ENCODE measurements at places on chromosomes 11 and 22.

- DNase-seq: peak; percentile 66
Observed at GRCh38 chr11:126978911-126979310, 21.7 kb downstream of the KIRREL3 start.

DNA sequence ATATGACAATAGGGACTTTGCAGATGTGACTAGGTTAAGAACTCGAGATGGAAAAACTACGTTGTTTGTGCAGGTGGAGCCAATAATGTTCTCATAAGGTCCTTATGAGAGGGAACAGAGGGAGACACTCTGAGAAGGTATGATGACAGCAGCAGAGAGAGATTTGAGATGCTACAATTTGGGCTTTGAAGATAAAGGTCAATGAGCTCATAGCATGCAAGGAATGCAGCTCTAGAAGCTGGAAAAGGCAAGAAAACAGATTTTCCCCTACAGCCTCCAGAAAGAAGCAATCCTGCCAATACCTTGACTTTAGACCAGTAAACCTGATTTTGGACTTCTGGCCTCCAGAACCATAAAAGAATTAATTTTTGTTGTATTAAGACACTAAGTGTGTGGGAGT lies 21.1 kb downstream of the FAM76B start:
- no peak for DNase-seq

DNA sequence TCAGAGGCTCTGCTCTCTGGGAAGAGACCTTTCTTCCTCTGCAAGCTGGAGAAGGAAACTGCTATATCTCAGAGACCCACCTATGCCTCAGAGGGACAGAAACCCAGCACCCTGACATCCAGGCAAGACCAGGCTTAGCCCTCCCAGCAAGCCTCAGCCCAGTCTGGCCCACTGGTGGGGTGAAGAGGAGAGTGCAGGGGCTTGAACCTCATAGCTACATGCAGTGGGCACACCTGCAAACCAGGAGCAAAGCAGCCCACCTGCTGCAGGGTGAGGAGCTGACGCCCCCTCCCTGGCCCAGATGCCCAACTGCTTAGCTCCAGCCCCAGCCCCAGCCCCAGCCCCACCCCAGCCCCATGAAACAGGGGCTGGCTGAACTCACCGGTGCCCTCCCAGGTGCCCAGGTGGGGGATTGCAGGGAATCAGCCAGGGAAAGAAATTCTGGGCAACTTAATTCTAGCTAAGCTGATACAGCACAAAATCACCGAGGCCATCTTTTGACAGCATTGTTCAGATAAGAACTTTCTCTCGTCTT lies 246.8 kb downstream of the BUD13 start:
- DNase-seq: no peak

- DNase-seq: no peak
Observed at GRCh38 chr11:107180236-107180635, 162.0 kb upstream of the GUCY1A2 start.

GRCh38 chr22:17980638-17981051 lies 43.7 kb downstream of the MICAL3 start:
- no peak for DNase-seq

Data from NCI-H1436 (cell line).